KG1 (cell line): ENCODE measurements at places on chromosomes 5 and 9.
A peak's percentile ranks its signal among the peaks of the same experiment; 100 is the strongest.

- DNase-seq = peak; percentile 0
These were observed 165.6 kb downstream of the YTHDC2 start for GRCh38 chr5:113678924-113679575.

DNA sequence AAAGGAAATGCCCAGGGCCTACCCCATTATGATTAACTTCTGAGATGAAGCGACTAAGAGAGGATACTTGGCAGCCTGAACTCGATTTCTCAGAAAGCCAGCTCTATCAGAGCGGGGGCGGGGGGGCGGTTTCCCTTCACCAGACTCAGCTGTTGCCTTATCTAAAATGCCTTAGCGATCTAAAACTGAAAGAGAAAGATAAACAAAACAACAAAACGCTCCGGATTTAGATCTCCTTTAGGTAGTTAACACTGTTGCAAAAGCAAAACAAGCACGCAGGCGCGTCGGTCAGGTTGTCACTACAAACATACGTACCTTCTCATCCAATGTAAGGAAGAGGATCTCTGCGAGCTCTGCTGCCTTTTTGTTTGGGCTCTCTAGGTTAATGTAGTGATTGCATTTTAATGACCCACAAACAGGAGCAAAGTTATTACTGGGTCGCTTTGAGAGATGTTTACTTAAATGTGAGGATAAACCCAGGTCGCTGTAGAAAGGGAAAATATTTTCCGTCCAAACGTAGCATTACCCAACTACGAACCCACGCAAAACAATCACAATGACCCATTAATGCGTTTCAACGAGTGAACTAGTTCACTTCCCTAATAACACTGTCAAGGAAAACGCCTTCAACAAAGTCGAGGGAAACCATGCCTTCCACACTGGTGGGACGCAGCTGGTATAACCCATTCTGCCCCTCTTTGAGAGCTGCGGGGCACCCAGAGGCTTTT is 982 bp downstream of the EPB41L4A start:
- no peak for DNase-seq

- no peak for DNase-seq
These were observed 65.5 kb upstream of the ABCA1 start for GRCh38 chr9:104993291-104993963.

- DNase-seq = no peak
These were observed 39.3 kb upstream of the KIAA1958 start for GRCh38 chr9:112447283-112447761.

GRCh38 chr5:124652514-124652819 is 94.0 kb downstream of the ZNF608 start:
- no peak for DNase-seq

DNA sequence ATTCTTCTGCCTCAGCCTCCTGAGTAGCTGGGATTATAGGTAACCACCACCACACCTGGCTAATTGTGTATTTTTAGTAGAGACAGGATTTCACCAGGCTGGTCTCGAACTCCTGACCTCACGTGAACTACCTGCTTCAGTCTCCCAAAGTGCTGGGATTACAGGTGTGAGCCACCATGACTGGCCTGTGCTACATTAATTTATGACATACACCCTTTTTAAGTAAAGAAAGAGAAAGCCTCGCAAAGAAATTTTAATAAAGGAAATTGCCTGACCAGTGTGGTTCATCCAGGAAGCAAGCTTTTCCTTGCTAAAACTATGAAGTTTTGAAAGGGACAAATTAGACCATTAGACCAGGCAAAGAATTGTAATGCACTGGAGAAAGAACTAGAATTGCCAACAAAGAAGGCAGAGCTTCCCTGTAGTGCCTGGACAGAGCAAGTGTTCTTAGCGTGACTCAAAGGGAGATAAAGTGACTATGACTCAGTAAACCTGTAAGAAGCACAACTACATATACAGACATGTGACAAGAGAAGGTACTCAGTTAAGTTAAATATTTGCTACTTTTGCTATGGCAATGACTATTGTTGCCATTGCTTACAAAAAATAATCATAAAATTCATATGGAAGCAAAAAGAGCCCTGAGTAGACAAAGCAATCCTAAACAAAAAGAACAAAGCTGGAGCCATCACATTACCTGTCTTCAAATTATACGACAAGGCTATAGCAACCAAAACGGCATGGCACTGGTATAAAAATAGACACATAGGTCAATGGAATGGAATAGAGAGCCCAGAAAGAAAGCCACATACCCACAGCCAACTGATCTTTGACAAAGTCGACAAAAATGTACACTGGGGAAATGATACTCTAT is 54.6 kb downstream of the FYB1 start:
- DNase-seq = no peak

- DNase-seq = no peak
These were observed 255.0 kb downstream of the EFNA5 start for GRCh38 chr5:107415762-107416161.
